ENCODE measurements at places on chromosomes 12 and 14.

- no peak for DNase-seq
Observed at GRCh38 chr12:114320101-114320500, 85.8 kb downstream of the TBX5 start.

GRCh38 chr14:33642080-33642479, 308.8 kb downstream of the EGLN3 start:
- no peak for DNase-seq

GRCh38 chr14:85468816-85469215, 61.1 kb upstream of the FLRT2 start:
- DNase-seq, result no peak

DNA sequence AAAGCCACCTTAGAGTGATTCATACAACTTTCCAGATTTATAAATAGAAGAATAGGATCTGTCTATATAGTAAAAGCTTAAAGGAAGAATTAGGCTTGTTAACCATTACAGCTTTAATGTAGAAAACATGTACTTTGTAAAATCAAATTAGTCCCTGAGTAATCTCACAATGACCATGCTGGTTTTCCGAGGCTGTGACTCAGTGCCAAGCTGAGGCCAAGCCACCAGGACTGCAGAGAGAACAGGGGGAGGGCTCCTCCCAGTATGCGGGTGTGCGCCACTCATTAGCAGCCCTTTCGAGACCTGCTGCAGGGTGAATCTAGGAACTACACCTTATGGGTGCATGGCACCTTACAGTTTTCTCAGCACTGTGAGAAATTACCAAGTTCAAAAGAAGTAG, 167.0 kb downstream of the EFCAB11 start:
- no peak for DNase-seq

DNA sequence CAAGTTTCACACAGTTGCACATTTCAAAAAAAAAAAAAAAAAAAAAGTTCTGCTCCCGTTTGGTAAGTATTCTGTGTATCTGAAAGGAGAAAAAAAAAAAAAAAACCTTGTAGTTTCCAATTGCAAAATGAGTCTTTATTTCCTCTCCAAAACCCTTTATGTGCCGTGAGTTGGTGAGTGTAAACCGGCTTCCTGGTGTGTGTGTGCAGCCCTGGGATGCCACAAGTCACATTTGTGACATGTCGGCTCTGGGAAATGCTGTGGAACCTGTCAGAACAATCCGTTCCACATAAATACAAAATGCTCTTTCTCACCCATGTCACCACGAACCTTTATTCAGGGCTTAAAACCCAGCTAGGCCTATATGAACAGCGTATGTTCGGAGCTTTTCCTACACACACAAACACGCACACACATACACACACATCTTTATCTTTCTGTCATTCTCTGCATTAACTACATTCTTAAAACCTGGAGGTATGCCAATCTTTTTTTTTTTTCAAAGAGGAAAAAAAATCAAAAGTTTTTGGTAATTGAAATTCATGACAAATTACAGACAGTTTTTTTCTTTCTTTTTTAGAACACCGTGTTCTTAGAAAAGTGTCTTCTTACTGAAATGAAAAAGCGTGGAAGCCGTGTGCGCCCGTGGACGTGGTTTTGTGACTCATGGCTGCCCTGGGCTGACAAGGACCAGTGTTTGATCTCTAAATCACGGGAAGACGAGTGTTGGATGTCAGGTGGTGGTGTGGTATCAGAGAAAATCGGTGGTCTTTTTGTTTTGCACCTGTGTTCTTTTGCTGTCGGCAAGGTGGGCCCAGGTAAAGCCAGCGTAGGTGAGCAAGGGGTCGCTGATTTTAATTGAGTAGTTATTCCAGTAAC, 612.0 kb downstream of the VRK1 start:
- no peak for DNase-seq

DNA sequence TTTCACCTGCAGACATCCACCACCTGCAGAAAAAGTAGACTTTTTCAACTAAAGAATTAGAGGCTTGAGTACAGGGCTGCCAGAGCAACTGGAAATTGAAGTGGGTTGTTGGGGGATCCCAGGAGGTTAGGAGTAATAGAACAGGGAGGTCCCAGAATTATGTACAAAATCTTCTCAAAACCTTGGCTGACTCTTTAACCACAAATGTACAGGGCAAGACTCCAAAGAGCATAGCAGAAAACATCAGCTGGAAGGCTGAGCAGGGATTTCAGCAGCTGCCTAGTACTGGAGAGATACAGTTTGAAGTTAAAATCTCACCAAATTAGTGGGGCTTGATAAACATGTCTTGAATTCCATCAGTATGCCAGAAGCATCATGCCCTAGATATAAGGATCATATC, 191.6 kb downstream of the CRADD start:
- DNase-seq, result no peak

- no peak for DNase-seq
Observed at GRCh38 chr12:65537978-65538377, 259.5 kb downstream of the MSRB3 start.

- peak; percentile 12 for DNase-seq
Observed at GRCh38 chr12:11545484-11546330, 103.8 kb upstream of the ETV6 start.
